Epithelial cell of esophagus (primary cell): ENCODE measurements at places on chromosomes 1 and 21.
A peak's percentile ranks its signal among the peaks of the same experiment; 100 is the strongest.

GRCh38 chr1:234608025-234608910 is 1.7 kb downstream of the IRF2BP2 start:
- DNase-seq: peak; percentile 96

DNA sequence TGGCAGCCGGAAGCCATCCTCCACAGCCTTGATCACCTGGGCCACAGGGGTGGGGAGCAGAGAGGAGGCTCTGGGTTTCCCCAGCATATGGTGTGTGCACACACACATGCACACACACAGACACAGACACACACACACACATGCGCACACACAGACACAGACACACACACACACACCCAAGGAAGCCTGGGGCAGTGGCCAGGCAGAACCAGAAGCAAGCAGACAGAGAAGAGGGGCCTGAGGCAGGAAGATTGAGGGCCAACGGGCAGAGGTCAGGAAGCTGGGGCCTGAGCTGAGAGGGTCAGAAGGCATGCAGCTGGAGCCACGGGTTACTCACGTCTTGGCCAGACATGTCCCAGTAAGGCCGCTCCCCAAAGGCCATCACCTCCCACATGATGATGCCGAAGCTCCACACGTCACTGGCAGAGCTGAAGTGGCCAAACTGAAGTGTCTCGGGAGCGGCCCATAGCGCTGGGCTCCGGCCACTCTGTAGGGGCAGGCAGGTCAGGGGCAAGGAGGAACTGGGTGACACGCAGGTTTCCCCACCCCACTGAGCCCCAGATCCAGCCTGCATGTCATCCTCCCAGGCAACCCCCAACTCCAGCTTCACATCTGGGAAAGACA is 27.4 kb downstream of the CDCA8 start:
- no peak for DNase-seq

GRCh38 chr1:29744684-29745490 is 508.6 kb downstream of the PTPRU start:
- DNase-seq: no peak

- no peak for DNase-seq
Observed at GRCh38 chr1:53899206-53899628, 5.2 kb downstream of the DIO1 start.

DNA sequence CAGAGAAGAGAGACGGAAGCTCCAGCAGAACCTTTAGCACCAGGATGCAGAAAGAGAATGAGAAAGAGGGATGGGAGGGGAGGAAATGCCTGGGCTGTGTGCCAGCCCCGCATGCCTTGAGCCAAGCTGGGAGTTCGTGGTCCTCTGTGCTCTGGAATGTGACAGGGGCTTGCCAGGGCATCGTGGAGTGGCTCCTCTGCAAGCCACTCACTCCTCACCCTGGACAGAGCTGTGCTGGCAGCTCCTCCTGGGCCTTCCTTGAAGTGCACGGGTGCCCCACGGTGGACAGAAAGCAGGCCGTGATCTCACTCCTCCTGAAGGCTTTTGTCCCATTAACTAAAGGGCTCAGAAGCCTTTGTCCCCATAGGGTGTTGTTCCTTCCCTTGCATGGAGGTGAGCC is 34.8 kb upstream of the PRELP start:
- peak; percentile 51 for DNase-seq

DNA sequence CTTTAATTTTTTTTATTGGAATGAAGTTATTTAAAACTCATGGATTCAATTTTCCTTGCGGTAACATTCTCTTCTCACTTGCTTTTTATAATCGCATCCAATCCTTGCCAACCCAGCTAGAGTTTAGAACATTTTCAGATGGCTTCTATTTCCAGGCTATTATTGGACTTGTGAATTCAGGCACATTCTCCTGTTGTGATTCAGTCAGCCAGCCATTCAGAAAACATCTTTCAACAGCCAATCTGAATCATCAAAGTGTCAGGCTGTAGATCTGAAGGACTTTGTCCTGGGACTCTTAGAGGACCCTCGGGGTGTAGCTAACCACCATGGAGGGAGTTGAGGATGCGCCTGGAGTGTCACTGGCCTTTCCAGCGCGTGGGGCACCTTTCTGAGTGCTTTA is 92.4 kb downstream of the PRDM2 start:
- peak; percentile 54 for DNase-seq

DNA sequence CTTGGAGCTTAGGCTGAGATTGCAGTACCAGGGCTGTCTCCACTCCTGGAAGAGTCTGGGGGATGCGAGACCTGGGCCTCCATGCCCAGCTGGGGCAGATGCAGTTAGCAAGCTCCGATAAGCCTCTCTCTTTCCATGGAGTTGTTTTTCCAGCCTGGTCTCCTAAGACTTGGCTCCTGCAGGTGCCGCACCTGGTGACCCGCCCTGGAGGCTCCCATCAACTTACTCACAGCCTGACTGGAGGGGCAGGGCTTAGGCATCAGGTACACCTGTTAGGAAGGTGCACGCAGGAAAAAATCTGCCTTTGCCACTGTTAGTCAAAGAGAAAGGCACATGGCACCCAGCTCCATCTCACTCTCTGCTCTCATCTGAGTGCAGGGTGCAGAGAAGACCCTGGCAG is 198.1 kb upstream of the TMEM51 start:
- DNase-seq: peak; percentile 78

GRCh38 chr1:112044745-112045144 is 55.3 kb upstream of the KCND3 start:
- DNase-seq: no peak

DNA sequence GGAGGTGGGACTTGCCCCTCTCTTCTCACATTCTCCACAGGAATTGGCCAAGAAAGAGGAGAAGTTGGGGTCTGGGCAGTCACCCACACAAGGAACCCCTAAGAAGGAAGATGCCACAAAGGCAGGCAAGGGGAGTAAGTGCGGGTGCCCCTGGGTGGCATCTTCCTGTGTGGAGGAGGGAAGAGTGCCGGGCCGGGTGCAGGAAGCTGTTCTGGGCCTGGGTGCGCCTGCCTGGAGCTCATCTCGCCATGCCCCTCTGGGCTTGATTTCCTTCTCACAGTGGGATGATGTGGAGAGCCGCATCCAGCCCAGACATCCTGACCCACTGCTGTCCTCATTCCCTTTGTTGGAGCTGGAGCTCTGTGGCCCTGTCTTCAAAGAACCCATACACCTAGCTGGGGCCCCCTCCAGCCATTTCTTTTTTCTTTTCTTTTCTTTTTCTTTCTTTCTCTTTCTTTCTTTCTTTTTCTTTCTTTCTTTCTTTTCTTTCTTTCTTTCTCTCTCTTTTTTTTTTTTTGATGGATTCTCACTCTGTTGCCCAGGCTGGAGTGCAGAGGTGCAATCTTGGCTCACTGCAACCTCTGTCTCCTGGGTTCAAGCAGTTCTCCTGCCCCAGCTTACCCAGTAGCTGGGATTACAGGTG is 9.3 kb downstream of the LRRC71 start:
- no peak for DNase-seq

DNA sequence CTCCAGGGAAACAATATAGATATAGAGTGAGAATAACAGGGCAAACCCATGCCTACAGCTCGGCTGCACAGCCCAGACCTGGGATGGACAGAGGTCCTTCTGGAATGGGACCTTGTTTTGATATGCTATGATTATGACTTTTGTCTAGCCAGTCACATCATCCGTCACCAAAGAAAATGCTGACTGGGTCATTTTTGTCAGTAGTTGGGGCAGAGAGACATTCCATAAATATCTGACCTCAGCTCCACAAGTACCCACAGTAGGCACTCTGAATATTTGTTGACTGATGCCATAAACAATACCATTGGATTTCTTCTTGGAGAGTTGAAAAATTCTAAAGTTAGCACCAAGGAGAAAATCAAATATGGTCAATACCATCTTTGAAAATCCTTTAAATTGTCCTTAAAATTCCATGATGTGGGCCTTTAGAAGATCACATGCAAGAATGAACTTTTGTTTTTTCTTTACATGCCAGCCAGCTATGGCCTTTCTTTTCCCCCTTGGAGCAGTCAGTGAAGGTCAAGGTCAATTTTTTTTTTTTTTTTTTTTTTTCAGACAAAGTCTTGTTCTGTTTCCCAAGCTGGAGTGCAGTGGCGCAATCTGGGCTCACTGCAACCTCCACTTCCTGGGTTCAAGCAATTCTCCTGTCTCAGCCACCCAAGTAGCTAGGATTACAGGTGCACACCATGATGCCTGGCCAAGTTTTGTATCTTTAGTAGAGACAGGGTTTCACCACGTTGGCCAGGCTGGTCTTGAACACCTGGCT is 7.3 kb downstream of the TMCO4 start:
- DNase-seq: no peak

- DNase-seq: no peak
Observed at GRCh38 chr1:231070758-231071444, 30.8 kb upstream of the FAM89A start.

GRCh38 chr1:45328680-45329079 is 2.0 kb downstream of the HPDL start:
- DNase-seq: no peak

GRCh38 chr1:72481420-72481970 is 199.2 kb upstream of the NEGR1 start:
- no peak for DNase-seq

DNA sequence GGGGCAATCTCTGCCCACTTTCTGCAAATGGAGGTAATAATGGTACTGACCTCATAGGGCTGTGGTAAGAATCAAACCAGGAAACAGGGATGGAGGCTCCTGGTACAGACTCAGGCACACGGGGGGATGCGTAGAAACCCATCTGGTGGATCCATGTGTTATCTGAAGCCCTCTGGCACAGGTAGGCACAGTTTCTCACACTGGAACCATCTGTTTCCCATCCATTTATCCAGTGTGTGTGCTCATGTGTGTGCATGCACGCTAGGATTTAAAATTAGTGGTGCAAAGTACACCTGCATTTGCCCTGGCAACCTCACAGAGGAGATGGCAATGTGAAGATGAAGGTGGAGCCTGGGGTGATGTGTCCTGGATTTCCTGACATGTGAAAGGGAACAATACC is 103.3 kb downstream of the RAVER2 start:
- no peak for DNase-seq

DNA sequence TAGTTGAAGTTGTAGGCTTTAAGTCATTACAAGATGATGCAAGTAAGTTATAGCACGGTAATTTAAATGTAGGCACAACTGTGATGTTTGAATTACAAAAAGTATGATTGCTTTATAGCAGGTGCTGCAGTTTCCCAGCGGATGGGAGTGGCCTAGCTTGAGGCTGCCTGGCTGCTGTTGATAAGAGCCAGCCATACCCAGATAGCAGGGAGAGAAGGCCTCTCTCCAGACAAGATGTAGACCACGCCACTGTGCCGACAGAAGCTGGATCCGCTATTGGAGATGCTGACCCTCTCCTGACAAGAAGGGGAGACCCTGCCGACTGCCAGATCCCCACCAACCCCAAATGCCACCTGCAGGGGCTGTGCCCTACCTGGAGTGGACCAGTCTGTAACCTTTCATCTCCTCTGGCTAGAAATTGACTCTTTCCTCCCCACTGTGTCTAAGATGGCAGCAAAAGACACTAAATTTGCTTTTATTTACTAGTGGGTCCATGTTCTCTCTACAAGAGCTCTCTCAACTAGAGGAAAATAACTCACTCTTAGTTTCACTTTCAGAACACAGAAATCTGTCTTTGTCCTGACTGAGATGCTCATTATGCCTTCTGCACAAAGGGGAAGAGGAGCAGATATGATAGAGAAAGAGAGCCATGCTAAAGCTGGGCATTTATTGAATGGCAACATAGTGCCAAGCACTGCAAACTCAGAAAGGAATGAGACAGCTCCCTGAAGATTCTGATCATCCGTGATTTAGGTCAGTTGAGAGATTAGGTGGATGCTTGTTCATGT is 127.9 kb downstream of the URB2 start:
- no peak for DNase-seq

DNA sequence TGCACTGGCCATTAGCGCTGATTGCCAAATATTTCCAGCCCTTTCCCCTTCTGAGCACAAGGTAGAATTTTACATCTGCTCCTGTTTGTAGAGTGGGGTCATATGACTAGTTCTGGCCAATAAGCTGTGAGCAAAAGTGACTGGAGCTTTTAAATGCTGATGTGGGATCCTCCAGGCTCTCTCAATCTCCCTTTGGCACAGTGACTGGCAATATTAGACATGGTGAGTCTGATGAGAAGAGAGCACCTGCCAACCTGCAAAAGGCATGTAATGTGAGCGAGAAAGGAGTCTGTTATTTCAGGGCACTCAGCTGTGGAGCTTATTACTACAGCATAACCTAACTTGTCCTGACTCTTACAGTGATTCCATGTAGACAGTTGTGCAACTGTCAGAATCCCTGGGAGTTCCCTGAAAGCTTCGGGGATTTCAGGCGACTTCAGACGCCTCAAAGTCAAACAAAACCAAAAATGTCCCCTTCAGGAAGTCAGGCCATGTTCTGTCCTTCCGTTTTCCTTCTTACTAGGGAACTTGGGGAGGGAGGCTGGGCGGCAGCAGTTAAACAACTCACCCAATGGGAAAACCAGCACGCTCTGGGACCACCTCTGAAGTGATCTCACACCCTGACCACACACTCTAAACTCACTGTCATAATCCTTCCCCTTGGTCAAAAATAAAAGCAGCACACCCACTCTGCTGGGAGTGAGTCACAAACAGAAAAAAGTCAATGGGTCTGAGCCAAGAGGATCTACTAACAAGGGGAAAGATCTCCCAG is 3.6 kb upstream of the RASSF5 start:
- DNase-seq: peak; percentile 92

GRCh38 chr21:15514073-15514946 is 215.5 kb upstream of the USP25 start:
- DNase-seq: no peak

GRCh38 chr1:174040387-174040786 is 18.2 kb upstream of the RC3H1 start:
- DNase-seq: peak; percentile 94

DNA sequence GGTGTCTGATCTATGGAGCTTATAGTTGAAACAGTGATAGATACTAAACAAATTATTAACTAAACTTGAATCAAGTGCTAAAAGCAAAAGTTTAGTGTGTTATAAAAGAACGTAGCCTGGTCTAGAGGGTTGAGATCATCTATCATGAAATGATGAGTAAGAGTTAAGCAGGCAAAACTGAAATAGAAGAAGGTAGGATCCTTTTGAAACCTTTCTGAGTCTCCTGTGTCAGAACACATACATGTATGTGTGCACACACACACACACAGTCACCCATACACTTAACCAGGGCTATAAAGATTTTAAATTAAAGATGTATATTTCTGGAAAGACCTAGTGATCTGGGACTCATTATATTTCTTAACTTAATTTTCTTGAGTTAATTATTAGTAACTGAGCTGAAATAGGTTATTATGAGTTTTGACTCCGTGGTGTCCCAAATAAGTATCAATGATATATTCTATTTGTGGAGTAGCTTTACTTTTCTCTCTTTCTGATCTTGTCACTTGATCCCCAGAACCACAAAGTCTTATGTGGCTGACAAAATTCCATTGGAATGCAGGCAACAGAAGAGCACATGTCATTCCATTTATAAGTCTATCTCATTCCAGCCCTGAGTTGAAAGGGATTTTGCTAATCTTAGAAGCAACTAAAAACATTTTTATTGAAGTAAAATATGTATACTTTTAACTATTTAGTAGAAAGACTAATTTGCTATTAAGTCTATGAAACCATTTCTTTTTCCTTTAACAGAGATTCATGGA is 70.7 kb downstream of the PRRX1 start:
- DNase-seq: no peak
